ENCODE measurements at places on chromosomes 3 and 15. TPM values are rescaled to one million over a fixed set of nuclear protein-coding genes. Genes with fewer than 3 reads are reported as not detected.

- DNase-seq: no peak
Measured at GRCh38 chr3:141336672-141337522, 31.4 kb upstream of the ZBTB38 start.

GRCh38 chr3:186209810-186210752 lies 101.2 kb upstream of the ETV5 start:
- DNase-seq: peak; percentile 50

CRYBG3 gene
- 15.5 TPM for total RNA-seq

ST8SIA2 gene
- 0.18 TPM for total RNA-seq

DNA sequence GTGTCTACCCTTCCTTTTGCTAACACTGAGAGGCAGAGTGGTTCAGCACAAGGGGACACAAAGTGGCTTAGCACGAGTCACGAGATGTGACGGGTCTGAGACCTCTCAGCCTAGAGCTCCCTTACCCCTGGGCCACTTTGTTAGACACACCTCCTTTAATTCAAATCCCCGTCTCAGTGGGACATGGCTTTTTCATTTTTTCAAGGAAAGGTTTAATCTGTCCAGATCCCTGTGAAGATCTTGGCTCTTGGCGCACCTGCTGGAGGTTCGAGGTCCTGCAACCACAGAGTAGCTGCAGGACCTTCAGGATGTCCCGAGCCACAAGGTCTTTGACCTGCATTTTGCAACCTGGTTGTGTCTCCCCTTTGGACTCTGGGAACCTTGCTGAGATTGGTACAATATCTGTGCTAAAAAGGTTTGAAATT lies 52.0 kb downstream of the LPP start:
- DNase-seq: no peak

DNA sequence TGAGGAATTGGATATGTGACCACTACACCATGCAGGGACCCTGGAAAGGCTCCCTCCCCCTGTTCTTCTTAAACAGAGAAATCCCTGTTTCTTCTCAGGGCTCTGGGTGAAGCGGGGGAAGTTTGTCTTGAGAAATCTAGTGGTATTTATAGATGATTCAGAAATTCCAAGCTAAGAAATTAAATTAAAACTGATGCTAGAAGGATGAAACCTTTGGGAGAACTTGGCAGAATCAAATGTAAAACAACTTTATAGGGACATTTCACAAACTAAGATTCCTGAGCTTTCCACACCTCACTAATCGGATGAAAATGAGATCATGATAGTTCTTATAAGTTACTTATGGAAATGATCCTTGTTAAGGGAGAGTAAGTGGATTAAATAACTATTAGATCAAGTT lies 54.2 kb downstream of the FBXL2 start:
- DNase-seq: no peak

Data from ovary (tissue), 10 donors.